ENCODE measurements at places on chromosomes 3 and 15.

- no peak for DNase-seq
Measured at GRCh38 chr3:123833398-123833785, 50.7 kb downstream of the MYLK start.

- DNase-seq: no peak
Measured at GRCh38 chr3:159451067-159451466, 537.6 kb upstream of the IL12A start.

- DNase-seq: peak; percentile 61
Measured at GRCh38 chr3:178684881-178685590, 148.8 kb downstream of the KCNMB2 start.

DNA sequence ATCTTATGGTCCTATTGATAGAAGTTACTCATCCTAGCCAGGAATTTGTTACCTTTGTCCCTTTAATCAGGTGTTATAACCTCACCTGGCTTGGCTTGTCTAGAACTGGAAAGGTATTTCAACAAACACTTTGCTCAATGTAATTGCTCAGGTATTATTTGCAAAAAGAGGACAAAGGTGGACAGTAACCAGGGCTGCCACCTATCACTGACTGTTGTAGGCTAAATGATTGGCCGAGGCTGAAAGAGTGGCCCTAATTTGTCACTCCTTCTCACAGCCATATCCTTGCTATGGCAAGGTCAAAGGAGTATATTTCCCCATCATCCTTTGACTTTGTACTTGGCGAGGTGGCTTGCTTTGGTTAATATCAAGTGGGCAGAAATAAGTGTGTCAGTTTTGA is 2.7 kb upstream of the SELENOS start:
- no peak for DNase-seq

- peak; percentile 44 for DNase-seq
Measured at GRCh38 chr3:15812183-15812582, 14.4 kb upstream of the ANKRD28 start.

GRCh38 chr3:195282961-195283360 is 12.0 kb upstream of the XXYLT1 start:
- DNase-seq: peak; percentile 47

- DNase-seq: no peak
Measured at GRCh38 chr3:187920030-187920429, 174.8 kb upstream of the BCL6 start.

DNA sequence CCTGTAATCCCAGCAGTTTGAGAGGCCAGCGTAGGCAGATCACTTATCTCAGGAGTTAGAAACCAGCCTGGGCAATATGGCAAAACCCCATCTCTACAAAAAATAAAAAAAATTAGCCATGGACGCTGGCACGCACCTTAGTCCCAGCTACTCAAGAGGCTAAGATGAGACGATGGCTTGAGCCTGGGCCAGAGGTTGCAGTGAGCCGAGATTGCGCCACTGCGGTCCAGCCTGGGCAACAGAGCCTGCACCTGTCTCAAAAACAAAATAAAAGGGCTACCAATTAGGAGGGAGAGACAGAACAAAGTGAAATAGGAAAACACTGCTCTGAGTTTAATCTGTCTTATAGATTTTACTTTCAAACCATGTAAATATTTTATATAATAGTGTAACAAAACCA is 33.8 kb downstream of the MSL2 start:
- no peak for DNase-seq

DNA sequence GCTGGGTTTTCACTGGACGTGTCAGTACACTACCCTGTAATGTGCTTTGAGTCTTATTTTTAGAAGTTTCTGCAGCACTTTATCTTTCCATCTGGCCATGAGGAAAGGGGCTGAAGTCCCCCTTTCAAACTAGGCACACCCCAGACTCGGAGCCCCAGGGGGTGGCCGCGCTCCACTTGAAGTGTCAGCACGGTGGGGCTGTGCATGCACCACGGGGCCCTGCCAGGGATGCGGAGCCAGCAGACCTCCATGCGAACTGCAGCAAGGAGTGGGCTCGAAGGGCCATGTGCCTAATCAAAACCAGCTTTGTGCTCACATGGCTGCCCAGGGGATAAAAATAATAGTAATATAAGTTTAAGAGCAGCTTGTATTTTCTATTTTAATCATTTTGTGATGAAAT is 100.9 kb upstream of the HACD2 start:
- DNase-seq: no peak

GRCh38 chr3:105906836-105907235 is 38.0 kb upstream of the CBLB start:
- DNase-seq: peak; percentile 30

GRCh38 chr3:133797396-133798105 is 8.1 kb upstream of the SRPRB start:
- no peak for DNase-seq

DNA sequence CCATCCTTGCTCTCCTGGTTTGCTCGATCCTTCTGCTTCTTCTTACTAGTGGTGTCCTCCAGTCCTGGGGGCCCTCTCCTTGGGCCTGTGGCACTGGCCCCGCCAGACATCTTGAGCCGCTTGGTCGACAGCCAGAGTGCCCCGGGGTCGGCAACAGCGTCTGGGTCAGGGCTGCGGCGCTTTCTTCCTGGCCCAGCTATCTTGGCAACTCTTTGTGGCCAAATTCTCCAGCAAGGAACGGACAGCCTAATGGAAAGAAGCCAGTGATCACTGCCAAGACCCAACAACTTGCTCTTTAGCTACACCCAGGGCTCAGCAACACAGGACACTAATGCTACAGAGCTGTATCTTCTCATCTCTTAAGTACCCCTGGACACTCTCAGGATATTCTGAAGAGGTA is 1.6 kb downstream of the USP19 start:
- DNase-seq: no peak

DNA sequence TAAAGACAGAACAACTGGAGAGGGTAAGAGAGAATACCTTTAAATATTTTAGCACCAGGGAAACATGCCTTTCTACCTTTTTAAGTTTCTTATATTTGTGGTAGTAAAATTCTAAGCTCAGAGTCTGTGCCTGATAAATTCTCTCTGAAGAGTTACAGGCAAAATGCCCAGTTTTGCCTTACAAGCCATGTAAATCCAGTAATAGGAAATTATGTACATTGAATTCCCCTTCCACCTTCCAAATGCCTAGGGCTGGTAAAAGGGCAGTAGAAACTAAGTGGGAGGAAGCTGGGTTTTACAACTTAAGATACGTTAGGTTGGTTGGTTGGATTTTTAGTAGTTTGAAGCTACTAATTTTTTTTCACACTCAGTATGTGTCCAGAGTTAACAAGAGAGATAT is 43.1 kb upstream of the TP63 start:
- no peak for DNase-seq

DNA sequence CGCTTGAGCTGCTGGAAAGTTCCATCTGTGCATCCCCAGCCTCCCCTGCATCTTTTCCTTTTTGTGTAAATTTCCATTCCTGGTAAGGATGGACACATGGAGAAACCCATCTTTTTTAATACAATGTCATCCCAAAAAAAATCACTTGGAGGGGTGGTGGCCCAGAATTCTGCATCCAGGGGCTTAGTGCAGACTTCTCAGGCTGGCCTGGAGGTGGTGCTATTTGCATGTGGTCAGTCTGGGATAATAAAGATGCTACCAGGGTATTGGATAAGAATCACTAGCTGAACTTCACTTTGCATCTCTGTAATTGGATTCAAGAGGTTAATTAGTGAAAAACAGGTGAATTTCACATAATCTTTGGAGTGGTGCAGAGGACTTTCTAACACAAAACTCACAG is 1.8 kb upstream of the ZSCAN2 start:
- peak; percentile 63 for DNase-seq

DNA sequence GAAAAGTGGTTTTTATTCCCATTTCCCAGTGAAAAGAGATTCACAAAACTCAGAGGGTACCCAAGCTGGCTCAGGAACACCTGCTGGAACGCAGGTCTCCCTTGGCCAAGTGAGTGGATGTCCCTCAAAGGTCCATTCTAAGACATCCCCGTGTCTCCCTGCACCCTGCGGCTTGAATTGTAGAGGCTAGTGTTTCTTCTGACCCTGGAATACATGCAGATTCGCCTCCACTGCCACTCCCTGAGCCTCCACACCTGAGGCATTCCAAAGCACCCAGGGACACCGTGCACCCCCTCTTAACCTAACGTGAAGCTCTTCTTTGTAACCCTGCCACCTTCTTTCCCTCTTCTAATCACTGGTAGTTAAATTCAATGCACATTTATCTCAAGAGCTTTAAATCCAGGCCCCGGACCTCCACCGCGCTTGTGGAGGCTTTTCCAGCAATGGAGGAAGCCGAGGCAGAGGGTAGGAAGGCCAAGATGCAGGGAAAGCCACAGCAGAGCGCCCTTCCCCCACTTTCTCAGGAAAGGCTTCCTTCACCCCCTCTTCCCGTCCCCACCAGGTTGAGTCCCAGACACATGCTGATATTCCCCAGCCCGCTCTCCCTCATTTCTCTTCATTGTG is 590 bp upstream of the ITGA11 start:
- DNase-seq: no peak

DNA sequence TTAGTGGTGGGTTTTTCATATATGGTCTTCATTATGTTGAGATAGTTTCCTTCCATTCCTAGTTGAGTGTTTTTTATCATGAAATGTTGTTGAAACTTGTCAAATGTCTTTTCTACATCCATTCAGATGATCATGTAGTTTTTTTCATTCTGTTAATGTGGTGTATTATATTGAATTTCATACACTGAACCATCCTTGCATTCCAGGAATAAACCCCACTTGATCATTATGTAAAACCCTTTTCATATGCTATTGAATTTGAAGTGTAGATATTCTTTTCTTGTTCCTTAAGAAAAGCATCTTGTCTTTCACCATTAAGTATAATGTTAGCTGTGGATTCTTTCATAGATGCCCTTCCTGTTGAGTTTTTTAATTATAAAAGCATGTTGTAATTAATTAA is 42.9 kb downstream of the PIAS1 start:
- no peak for DNase-seq

DNA sequence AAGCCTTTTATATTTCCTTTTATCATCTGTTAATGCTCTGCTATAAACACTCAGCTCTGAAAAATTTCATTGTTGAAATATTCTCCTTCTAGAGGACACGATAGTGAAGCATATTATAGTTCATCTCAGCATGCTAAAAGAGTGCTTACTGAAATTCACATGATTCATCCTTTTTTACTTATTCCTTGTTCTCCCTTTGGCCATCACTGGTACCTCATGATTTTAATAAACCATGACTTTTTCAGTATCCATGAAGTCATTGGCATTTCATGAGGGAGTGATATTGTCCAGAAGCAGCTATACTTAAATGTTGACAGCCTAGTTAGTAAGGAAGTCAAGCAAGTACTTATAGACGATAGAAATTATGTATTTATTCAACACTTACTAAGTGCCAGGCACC is 112.7 kb downstream of the PROS1 start:
- no peak for DNase-seq

DNA sequence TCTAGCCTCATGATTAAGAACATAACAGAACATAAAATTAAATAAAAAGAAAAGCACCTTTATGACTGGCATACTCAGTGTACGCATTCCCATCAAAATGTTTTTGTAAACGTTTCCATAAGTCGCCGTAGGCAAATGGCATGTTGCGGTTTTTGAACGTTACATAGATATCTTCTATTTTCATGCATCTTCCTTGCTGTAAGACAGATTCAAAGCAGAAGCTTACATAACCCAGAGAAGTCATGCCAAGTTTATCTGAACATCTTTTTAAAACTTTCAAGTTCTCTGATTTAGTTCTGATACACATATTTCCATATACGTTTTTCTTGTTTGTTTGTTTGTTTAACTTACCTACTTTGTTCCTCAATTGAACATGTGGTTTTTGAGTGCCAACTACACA is 388.6 kb downstream of the GABRG3 start:
- no peak for DNase-seq

GRCh38 chr3:31880482-31881078 is 100.5 kb downstream of the OSBPL10 start:
- no peak for DNase-seq

DNA sequence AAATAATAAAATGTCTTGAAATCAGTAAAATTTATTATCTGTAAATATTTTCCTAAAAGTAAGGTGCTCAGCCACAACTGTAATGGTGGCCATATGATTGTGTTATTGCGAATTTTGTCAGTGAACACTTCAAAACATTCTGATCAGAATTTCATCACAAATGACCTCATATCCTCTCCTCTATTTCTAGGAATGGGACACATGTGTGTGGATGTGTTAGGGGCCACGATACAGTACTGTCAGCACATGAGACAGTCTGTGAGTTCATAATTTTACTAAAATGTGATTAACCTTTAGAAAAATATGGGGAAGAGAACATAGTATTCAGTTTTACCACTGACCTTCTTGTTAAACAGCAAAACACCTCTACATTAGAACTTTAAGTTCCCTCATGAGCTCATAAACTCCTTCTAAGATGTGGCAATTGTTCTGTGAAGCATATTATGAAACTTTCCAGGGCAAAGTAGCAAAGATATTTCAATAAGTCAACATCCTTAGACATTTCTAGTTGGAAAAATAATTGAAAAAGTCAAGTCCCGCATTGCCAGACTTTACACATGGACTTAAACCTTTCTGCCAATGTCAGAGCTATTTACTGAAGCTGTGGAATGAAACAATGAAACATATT is 158.2 kb upstream of the ABI3BP start:
- DNase-seq: no peak

- DNase-seq: no peak
Measured at GRCh38 chr3:23778446-23778845, 27.3 kb upstream of the UBE2E1 start.

DNA sequence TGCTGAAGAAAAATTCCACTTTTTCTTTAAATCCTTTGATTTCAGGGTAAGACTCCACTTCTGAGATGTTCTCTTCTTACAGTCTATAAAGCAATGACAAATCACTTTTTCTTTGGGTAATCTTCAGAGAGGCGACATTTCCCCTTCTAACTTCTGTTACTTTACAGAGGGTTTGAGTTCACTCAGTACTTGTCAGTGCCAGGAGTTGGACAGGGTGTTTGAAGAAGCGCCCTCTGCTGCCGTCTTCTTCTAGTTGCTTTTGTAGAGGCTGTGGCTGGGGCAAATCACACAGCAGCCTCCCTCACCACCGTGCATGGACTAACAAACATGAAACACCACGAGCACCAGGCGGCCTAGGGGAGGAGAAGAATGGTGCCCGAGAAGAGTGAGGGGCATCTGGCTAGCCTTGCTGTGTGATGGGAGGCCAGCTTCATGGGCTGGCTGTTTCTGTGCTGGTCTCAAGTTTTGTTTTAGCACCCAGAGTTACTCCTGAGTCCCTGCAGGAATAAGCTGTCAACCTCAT is at the start of gene CD80:
Gene CD80 (minus strand): TSS at position 174 of the 523 bp plus-strand sequence. CDS start 1,886 bp downstream, outside the sequence.
- no peak for DNase-seq

- peak; percentile 56 for DNase-seq
Measured at GRCh38 chr15:58043192-58043903, 22.2 kb downstream of the ALDH1A2 start.
